ENCODE measurements at places on chromosomes 7 and 10.

DNA sequence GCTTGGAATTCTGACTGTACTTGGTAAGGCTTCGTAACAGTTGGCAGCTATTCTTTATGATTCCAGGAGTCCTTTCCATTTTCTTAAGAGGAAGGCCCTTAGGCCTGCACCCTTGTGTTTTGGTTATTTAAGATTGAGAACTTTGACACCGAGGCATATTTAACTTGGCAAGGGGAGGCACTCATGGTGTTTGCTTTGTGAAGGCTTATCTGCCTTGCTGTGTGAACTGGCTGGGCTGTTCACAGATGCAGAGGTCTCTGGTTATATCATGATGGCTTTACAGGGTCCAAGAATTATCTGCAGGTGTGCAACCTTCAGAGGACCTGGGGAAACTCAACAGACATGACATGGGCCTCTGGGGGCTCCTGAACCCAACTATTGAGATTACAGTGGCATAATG, 833 bp upstream of the PNLIPRP1 start:
- DNase-seq, result no peak

- no peak for DNase-seq
These were observed 68.8 kb downstream of the KIAA1217 start for GRCh38 chr10:24277771-24278170.

- no peak for DNase-seq
These were observed 100.3 kb downstream of the CTBP2 start for GRCh38 chr10:125060026-125060425.

DNA sequence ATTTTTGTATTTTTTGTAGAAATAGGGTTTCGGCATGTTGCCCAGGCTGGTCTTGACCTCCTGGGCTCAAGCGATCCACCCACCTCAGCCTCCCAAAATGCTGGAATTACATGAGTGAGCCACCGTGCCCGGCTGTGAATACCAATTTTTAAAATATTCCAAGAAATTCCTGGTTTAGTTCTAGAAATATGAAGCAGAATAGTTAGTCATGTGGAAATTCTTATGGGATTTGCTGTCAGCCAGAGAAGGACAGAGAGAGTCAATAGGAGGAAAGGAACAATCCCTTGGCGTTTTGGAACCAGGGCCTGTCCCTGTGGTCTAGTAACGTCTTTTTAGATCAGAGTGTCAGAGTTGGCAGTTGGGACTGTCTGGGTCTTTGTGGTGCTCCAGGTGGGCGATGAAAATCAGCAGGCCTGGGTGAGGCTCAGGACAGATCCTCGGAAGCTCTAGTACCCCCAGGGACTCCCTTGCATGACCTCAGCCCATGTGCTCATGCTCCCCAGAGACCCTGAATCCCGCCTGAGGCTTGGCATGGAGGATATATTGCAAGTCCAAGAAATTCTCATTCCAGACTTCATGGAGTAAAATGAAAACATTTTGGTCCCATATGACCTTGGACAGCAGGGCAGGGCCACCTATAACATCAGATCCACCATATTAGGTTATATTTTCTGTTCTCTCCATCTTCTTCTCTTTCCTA, 7.8 kb downstream of the NODAL start:
- DNase-seq, result no peak

DNA sequence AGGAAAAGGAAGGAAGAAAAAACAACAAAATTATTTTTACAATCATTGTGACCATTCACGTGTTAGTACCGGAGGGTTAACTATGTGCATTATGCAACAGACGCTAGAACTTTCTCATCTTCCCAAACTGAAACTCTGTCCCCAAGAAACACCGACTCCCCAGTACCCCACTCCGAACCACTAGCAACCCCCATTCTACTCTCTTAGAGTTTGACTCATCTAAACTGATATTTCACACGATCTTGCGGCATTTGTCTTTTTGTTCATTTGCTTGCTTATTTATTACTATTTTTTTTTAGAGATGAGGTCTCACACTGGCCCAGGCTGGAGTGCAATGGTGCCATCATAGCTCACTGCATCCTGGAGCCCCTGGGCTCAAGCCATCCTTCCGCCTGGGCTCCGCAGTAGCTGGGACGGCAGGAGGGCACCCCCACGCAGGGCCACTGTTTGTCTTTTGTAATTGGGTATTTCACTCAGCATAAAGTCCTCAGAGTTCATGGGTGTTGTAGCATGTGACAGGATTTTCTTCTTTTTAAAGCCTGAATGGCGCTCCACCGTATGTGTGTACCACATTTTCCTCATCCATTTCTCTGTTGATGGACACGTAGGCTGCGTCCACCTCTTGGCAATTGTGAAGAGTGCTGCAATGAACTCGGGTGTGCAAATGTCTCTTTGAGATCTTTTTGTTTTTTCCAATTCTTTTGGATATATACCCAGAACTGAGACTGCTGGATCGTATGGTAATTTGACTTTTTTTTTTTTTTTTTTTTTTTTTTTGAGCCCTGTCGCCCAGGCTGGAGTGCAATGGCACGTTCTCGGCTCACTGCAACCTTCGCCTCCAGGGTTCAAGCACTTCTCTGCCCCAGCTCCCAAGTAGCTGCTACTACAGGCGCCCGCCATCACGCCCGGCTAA, 9.5 kb downstream of the MNX1 start:
- no peak for DNase-seq

DNA sequence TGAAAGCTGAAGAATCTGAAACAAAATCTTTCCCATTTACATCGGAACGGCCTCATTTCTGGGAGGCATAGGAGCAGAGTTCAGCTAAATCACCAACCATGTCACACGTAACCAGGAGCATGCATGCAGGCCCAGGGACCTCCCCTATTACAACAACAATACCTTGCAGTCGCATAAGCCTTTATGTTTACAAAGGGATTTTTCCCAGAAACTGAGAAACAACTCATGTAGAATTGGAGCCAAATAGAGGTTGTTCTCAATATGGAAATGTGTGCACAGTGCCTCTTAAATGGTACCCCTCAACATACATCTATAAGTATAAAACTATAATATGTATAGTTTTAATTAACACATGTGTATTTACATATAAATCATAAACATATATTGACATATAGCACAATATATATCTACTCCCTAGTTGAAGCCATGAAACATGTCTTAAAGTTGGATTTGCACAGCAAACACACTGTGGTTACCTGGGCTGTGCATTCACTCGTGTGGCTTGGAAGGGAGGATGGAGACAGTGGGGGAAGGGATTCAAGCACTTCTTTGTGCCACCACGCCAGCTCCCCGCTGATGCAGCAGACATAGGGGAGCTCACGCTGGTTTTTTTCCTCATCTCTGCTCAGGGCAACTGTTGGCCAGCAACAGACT, 35.0 kb upstream of the DGKI start:
- DNase-seq, result no peak

DNA sequence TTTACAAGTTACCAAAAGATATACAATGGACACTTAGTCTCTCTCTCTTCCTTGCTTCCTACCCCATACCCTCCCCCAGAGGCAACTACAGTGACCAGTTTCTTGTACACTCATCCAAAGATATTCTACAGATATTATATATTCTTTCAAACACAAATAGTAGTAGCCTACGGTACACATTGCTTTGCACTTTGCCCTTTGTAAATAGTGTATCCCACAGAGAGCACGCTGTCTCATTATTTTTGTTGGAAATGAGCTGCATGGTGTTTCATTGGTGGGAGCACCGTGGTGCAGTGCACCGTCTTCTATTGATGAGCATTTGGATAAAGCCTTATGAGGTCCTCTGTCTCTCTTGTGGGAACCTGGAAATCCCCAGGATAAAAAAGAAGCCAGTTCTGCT, 24.2 kb downstream of the STRA8 start:
- no peak for DNase-seq

DNA sequence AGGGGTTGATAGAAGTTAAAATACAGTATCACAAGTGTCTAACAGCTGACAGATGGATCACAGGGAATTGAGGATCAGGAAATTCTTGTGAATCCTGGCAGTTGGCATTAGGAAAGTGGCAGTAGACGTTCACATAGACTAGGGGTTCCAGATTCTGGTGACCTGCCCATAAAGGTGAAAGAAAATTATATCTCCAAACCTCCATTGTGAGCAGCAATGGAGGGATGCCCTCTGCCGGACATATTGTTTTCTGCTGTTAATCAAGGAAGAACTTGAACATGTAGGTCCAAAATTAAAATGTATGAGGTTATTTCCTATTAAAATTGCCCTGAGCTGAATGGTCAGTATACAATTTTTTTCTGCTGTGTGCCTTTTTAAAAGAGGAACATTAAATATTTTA, 5.1 kb downstream of the NME8 start:
- no peak for DNase-seq

DNA sequence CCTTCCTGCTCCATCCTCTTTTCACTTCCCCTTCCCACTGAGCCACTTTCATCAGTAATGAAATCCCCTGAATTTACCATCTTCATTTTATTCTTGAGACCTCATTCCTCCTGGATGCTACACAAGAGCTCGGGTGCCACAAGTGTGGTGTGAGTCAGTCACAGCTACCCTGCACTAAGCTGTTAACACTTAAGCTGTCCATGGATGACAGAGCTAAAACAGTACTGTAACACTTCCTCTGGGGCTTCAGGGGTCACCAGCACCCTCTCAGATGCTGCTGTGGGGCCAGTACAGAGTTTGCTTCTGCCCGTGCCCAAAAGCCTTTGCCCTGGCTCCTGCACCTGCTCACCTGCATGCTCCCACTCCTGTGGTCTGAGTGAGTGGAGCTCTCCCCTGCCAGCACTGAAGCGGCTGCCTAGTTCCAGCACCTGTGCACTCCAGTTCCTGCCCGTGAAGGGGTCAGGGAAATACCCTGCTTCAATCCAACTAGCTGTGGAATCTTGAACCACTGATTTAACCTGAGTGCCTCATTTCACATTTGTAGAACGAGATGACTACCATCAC, 71.9 kb downstream of the POT1 start:
- DNase-seq, result no peak

DNA sequence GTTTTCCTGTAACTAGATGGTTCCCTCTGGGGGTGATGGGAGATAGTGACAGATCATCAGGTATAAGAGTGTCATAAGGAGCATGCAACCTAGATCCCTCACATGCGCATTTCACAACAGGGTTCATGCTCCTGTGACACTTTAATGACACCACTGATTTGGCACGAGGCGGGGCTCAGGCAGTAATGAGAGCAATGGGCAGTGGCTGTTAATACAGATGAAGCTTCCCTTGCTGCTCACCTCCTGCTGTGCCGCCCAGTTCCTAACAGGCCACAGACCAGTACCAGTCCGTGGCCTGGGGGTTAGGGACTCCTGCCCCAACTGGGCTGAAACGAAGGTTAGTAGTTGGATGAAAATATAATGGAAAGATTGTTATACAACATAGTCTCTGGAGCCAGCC, 201.6 kb upstream of the LRRN3 start:
- no peak for DNase-seq

All from stimulated activated CD8-positive, alpha-beta memory T cell treated with anti-CD3 and anti-CD28 coated beads, Interleukin-4, amount 100 ng/mL, for 48 hours (primary cell).